Stimulated activated CD8-positive, alpha-beta memory T cell treated with anti-CD3 and anti-CD28 coated beads, Interleukin-7, amount 100 ng/mL, for 1 hour (primary cell): ENCODE measurements at places on chromosomes 3 and 15.

- DNase-seq: no peak
Observed at GRCh38 chr15:90481023-90481422, 48.7 kb upstream of the CRTC3 start.

- no peak for DNase-seq
Observed at GRCh38 chr15:85515212-85515611, 134.8 kb downstream of the AKAP13 start.

DNA sequence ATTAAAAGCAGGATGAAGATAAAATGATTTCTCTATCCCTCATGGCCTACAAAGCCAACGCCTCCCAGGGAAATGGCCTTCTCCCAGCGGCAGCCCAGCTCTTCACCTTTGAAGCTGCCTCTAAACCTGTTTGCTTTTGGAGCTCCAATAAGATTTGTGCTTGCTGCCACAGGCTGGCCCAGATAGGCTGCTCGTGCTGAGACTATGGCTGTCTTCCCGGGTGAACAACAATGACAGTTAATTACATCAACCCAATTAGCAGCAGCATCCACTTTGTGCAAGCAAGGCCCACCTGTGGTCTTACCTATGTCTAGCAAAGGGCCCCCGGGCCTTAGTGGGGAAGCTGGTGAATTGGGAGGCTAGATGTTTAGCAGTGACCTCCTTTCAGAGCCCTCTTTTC is 179.6 kb downstream of the P3H2 start:
- no peak for DNase-seq

DNA sequence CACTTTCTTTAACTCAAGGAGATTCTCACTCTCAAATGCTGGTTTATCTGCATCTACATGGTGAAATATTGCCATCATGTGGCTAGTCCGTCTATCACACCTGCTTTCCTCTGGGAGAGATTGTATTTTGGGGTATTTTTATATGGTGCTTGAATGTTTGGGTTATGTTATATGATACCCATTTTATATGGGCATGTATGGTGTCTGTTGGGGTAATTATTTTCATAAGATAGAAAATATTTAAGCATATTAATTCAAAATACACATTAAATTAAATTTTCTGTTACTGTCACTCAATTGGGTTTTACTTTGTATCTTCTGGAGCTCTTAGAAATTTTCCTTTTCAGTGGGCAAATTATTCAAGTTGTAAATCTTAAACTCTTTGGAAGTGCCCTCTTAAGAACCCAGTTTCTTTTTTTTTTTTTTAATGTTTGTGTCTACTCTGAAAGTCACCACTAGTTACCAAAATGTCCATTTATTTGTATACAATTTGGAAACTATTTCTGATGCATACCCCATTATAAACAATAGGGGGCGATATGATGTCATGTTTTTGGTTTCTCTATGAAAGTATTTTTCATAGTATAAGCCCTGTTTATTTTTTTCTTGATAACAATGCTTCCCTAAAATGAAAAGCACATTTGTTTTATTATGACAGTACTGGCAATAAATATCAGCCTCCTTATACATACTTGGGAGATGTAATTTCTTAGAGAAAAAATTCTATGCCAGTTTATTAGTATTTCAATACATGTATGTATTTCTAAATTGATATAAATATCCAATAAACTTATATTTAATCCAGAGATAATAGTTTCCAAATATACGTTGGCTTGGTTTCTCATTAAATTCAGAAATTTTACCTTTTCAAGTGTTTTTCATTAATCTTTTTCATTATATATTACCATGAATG is 36.1 kb upstream of the PLSCR5 start:
- no peak for DNase-seq

DNA sequence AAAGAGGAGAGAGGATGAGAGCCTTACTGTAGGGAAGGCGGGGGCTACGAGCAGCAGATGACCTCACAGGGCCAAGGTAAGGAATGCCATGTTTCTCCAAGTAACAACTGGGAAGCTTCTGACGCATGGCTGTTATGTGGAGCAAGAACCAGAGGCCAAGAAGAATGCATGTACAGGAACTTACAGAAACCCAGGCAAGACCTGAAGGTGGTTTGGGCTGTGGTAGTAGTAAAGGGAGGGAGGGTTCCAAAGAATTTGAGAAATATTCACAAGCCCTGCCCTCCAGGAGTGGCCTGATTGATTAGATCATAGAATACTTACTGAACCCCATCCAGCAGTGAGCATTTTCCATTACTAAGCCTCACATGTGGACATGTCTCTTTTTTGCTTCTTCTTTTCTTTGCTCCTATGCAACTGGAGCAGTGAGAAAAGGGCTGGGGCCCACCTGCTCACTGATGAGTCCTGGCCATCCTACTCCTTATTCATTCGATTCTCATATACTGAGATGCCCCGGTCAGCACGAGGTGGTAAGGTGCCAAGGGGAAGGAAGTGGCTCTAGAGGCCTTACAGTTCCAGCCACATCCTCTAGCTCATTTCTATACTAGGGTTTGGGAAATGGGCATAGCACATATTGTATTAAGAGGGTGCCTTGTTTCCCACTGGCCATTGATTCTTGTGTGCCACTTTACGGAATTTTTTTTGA is 8.3 kb upstream of the SLC12A8 start:
- no peak for DNase-seq

GRCh38 chr3:168616915-168617314 is 521.2 kb upstream of the GOLIM4 start:
- no peak for DNase-seq

- DNase-seq: no peak
Observed at GRCh38 chr3:168858327-168858726, 762.6 kb upstream of the GOLIM4 start.

DNA sequence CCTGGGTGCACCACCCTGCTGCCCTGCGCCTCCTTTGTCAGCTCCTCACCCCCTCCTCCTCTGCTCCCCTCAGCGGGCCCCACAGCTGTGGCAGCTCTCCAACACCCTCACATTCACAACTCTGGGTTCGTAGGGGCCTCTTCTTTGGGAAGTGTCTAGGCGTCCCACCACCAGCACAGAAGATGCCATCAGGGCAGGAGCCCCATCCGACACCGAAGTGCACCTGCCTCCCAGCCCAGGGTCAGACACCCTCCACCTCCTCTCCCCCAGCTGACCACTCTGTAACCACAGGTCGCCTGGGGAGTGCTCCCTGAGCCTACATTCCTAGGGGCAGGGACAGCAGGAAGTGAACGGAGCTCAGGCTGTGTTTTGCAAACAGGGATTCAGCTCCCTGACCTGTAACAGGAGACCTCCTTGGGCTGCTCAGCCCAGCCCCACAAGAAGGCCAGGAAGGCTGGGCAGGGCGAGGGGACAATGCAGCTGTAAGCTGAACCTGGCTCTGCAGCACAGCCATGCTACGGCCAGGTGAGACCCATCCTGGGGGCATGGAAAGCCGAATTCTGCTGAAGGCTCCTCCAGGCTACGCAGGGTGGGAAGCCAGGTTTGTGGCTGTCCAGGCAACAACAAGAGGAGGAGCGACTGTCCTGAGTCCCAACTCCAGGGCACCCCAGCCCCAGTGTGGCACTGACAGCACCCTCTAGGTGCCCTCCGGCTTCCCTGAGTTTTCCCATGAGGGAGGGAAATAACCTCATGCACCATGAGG is 269.0 kb downstream of the GOLGA6L6 start:
- no peak for DNase-seq

DNA sequence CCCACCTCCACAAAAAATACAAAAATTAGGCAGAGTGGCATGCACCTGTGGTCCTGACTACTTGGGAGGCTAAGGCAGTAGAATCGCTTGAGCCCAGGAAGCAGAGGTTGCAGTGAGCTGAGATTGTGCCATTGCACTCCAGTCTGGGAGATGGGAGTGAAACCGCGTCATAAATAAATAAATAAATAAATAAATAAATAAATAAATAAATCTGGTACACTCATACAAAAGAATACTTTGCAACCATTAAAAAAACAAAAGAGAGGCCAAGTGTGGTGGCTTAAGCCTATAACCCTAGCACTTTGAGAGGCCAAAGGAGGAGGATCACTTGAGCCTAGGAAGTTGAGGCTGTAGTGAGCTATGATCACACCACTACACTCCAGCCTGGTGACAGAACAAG is 28.0 kb downstream of the MESP1 start:
- DNase-seq: no peak
